ENCODE measurements at places on chromosomes 3 and 15.

- H3K4me3 ChIP-seq: no peak overlapping the region
- peaks cover 20% of the 10 kb centered on the region for H3K27me3 ChIP-seq
- H3K36me3 ChIP-seq: no peaks in the 10 kb centered on the region
- no peak overlapping the region for H3K27ac ChIP-seq
- no peak for DNase-seq
- H3K4me1 ChIP-seq: no peaks in the 10 kb centered on the region
Observed at GRCh38 chr3:194373899-194374298, 4.4 kb upstream of the LRRC15 start.

DNA sequence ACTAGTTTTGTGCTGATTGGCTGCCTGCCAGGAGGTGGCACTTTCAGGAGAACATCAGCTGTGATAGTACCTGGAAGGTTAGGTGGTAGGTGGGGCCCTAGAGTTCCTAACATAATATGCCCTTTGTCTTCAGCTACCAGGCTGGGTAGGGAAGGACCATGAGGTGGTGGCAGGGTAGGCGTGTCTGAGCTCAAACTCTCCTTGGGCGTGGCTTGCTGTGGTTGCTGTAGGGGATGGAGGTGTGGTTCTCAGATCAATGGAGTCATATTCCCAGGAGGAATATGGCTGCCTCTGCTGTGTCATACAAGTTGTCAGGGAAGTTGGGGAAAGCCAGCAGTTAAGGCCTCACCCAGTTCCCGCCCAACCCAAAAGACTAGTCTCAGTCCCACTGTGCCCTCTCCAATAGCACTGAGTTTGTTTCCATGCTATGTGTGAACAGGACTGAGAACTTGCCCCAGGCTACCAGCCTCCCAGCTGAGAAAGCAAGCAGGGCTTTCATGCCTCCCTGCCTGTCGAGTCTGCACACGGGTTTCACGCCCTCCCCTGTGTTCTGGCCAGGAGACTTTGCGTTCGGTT is 107.7 kb downstream of the CHCHD4 start:
- peaks cover 24% of the 10 kb centered on the region for H3K27me3 ChIP-seq
- no peak for DNase-seq
- H3K36me3 ChIP-seq: no peaks in the 10 kb centered on the region
- H3K4me3 ChIP-seq: no peak overlapping the region
- no peak overlapping the region for H3K27ac ChIP-seq

GRCh38 chr3:61015859-61016258 is 235.4 kb downstream of the FHIT start:
- peaks cover 3% of the 10 kb centered on the region for H3K36me3 ChIP-seq
- no peak overlapping the region for H3K4me3 ChIP-seq
- no peaks in the 10 kb centered on the region for H3K4me1 ChIP-seq
- H3K27me3 ChIP-seq: no peaks in the 10 kb centered on the region
- no peak overlapping the region for H3K27ac ChIP-seq

DNA sequence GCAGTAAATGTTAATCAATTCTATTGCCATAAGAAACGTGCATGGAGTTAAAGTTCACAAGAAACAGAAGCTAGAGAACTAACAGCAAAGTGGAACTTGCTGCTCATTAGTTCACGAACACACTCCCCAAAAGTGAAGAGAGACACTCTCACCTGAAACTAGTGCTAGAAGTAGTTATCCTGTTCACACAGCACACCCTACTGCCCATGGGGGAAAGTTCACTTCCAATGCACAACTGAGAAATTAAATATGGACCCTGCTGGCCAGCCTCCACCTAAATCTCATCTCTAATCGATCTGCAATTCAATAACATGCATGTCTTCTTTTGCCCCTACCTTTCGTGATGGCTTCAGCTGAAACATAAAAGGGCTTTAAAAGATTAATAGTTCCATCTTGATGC is 39.4 kb upstream of the FRMD4B start:
- DNase-seq: peak; percentile 13
- peaks cover 4% of the 10 kb centered on the region for H3K27me3 ChIP-seq
- peaks cover 3% of the 10 kb centered on the region for H3K4me1 ChIP-seq
- H3K36me3 ChIP-seq: no peaks in the 10 kb centered on the region

DNA sequence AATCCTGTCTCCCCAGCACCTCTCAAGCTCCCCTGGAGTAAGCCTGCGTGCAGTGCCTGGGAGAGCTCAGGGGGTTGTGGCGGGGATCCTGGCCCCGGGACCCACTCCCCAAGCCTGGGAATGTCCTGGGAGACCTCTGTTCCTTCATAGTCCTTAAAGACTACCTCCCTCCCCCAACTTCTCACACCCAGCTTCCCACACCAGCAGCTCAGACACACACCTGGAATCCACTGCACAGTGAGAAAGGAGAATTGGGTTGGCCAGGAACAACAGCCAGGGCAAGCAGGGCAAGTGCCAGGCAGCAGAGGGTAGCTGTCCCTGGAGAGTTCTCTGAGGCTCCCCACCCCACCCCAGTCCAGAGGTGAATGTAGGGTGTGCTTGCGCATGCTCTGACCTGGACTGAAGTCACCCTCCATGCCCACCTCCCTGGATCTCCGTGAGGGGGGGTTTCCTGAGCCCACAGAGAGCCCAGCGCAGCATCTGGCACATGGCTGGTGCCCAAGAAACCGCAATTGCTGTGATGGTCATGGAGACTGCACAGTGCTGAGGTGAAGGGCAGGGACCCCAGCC is 22.2 kb downstream of the PSTPIP1 start:
- H3K27ac ChIP-seq: no peak overlapping the region
- no peak overlapping the region for H3K4me3 ChIP-seq
- peaks cover 96% of the 10 kb centered on the region for H3K4me1 ChIP-seq
- peaks cover 22% of the 10 kb centered on the region for H3K36me3 ChIP-seq
- DNase-seq: no peak

DNA sequence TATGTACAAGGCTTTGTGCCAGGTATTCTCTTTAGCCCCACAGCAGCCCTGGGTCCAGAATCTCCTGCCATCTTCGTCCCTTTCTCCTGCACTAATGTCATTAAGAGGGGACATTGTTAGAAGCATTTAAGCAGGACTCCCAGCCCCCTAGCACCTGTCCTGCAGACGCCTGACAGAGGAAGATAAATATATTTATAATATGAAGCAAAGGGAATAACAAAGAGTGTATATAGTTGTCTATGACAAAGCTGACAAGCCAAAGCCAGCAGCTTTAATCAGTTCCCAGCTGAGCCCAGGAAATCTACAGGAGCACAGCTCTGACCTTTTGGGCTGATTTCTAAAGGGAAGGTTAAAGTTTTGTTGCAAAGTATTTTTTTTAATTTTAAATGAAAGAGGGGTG is 96.0 kb downstream of the MEGF11 start:
- H3K27me3 ChIP-seq: no peaks in the 10 kb centered on the region
- H3K36me3 ChIP-seq: no peaks in the 10 kb centered on the region
- no peak overlapping the region for H3K27ac ChIP-seq
- no peak for DNase-seq
- no peak overlapping the region for H3K4me3 ChIP-seq

GRCh38 chr15:70512772-70513362 is 250.5 kb downstream of the UACA start:
- no peak overlapping the region for H3K27ac ChIP-seq
- H3K27me3 ChIP-seq: peaks cover 4% of the 10 kb centered on the region
- no peak overlapping the region for H3K4me3 ChIP-seq
- peaks cover 25% of the 10 kb centered on the region for H3K36me3 ChIP-seq
- DNase-seq: peak; percentile 68
- H3K4me1 ChIP-seq: peaks cover 28% of the 10 kb centered on the region

DNA sequence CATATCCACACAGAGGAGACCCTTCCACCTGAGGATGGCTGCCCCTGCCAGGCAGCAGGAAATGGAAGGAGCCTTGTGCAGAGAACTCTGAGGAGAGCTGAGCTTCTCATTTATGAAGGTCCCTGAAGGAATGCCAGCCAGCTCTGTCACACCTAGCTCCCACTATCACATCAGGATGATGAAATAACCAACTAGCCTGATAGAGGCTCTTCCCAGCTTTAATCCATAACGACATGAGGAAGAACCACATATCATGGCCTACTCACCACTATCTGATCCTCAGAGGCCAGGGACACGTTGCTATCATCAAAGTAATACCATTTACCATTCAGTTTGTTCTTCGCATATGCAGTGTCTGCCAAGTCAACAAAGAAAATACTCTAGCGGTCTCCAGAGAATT is 1.5 kb upstream of the C3orf62 start:
- H3K4me1 ChIP-seq: peaks cover 42% of the 10 kb centered on the region
- peaks cover 32% of the 10 kb centered on the region for H3K36me3 ChIP-seq
- no peaks in the 10 kb centered on the region for H3K27me3 ChIP-seq
- peak overlapping the region; percentile 90 for H3K27ac ChIP-seq
- no peak for DNase-seq

DNA sequence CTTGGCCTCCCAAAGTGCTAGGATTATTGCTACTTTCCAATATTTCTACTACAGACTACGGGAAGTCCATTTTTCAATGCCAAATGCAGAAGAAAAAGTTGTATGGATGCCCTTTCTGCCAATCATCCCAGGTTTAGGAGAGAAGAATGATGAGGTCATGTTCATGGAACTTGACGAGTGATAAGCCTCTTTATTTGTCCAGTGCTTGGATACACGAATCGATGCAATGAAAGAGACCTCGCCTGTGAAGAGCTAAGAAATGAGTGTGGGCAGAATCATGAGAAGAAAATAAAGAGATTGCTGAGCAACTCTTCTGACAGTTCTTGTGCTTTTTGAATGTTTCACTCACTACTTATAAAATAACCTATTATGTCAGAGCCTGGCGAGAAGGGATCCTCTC is 996 bp upstream of the SLC28A1 start:
- H3K27ac ChIP-seq: no peak overlapping the region
- no peak for DNase-seq
- H3K4me3 ChIP-seq: no peak overlapping the region
- no peaks in the 10 kb centered on the region for H3K4me1 ChIP-seq
- H3K27me3 ChIP-seq: no peaks in the 10 kb centered on the region

DNA sequence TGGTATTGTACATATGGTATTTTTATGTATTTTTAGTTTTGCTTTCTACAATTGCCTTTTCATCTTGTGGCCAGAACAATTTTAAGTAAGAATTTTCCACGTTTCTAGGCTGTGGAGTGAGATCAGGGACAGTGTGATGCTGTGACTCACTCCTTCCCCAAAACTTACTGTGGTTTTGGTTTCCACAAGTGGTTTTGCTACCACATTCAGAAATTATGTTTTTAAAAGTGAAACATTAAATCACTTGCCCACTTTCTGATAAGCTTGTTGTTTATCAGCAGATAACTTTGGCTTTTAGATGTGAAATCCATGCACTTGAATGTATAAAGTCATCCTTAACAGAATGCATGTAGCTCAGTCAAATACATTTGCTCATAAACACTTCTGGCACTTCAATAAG is 192.2 kb upstream of the THRB start:
- peak overlapping the region; percentile 35 for H3K27ac ChIP-seq
- no peaks in the 10 kb centered on the region for H3K36me3 ChIP-seq
- peaks cover 29% of the 10 kb centered on the region for H3K27me3 ChIP-seq
- H3K4me3 ChIP-seq: no peak overlapping the region
- peaks cover 10% of the 10 kb centered on the region for H3K4me1 ChIP-seq

GRCh38 chr15:67103869-67104268 is 38.5 kb downstream of the SMAD3 start:
- peaks cover 2% of the 10 kb centered on the region for H3K36me3 ChIP-seq
- DNase-seq: no peak
- H3K27ac ChIP-seq: no peak overlapping the region

DNA sequence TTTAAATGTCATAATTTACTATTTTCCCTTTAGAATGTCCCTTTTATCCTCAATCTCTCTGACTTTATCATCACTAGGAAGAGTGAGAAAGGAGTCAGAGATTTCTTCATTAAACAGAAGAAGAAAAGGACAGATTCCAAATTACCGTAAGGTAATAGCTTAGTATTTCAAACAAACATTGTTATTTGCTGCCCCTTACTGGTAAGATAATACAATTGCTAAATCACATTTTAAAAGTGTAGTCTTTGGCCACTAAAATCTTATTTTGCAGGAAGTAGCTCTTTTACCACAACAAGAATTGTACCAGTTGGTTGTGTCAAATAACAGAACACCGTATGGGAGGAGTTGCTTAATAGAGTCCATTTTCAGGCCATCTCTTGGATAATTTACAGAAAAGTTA is 53.7 kb downstream of the CGGBP1 start:
- DNase-seq: no peak
- H3K27ac ChIP-seq: no peak overlapping the region
- no peak overlapping the region for H3K4me3 ChIP-seq
- H3K36me3 ChIP-seq: no peaks in the 10 kb centered on the region

GRCh38 chr15:55606214-55606613 is 18.1 kb upstream of the PYGO1 start:
- DNase-seq: no peak
- no peaks in the 10 kb centered on the region for H3K36me3 ChIP-seq
- no peaks in the 10 kb centered on the region for H3K4me1 ChIP-seq
- no peak overlapping the region for H3K27ac ChIP-seq
- peaks cover 10% of the 10 kb centered on the region for H3K27me3 ChIP-seq
- H3K4me3 ChIP-seq: no peak overlapping the region

DNA sequence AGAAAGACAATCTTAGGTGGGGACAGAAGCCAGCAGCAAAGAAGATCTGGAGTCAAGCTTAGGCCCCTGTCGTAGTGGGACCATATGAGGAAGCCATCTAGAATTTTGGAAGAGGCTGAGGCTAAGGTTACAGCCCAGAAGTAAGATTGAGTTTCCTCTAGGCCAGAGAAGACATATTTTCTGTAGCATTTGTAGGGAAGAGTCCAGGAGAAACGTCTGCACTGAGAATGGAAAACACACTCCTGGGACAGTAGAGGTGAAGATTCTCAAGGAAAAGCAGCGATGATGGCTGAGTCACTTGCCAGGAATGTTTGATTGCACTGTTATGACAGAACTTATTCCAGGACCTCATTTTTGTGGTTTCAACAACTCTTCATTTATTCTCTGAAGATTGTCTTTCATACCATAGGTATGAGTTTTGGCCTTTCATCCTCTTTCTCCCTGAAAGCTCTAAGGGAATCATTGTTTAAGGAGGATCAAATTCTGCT is 107.2 kb downstream of the GTPBP8 start:
- H3K27ac ChIP-seq: no peak overlapping the region
- H3K4me1 ChIP-seq: peaks cover 5% of the 10 kb centered on the region
- H3K4me3 ChIP-seq: no peak overlapping the region

- no peaks in the 10 kb centered on the region for H3K4me1 ChIP-seq
- DNase-seq: no peak
- H3K27ac ChIP-seq: no peak overlapping the region
- H3K36me3 ChIP-seq: no peaks in the 10 kb centered on the region
- no peaks in the 10 kb centered on the region for H3K27me3 ChIP-seq
- H3K4me3 ChIP-seq: no peak overlapping the region
Observed at GRCh38 chr3:41532976-41533375, 333.7 kb downstream of the CTNNB1 start.

DNA sequence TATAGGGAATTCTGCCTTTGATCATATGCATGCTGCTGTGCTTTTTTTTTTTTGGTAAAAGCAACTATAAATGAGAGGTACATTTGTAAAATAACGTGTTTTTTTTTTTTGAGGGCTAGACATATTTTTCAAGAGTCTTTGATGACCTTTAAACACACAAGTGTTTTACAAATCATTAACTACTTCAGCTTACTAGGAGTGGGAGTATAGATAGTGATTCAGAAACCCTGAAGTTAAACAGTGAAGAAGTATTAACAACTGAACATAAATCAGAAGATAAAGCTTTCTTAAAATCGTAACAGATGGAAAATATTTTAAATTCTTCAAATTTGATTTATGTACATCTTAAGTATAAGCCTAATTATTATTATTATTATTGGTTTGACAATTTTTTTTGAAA is 2.9 kb upstream of the GMNC start:
- no peak overlapping the region for H3K4me3 ChIP-seq
- H3K27me3 ChIP-seq: peaks cover 37% of the 10 kb centered on the region
- no peak for DNase-seq
- H3K27ac ChIP-seq: no peak overlapping the region
- H3K4me1 ChIP-seq: peaks cover 8% of the 10 kb centered on the region
- H3K36me3 ChIP-seq: no peaks in the 10 kb centered on the region

- H3K4me3 ChIP-seq: peak overlapping the region; percentile 55
- H3K4me1 ChIP-seq: peaks cover 86% of the 10 kb centered on the region
- DNase-seq: peak; percentile 66
- H3K27me3 ChIP-seq: no peaks in the 10 kb centered on the region
- H3K27ac ChIP-seq: peak overlapping the region; percentile 97
Observed at GRCh38 chr3:11624161-11624560, 19.6 kb downstream of the VGLL4 start.

Measured in activated naive CD8-positive, alpha-beta T cell treated with anti-CD3 and anti-CD28 coated beads, Interleukin-2, amount 50 U/mL, for 24 hours (primary cell).